ENCODE measurements at places on chromosomes 4 and X.

- no peak for DNase-seq
These were observed 11.8 kb upstream of the MAN2B2 start for GRCh38 chr4:6562931-6563901.

GRCh38 chrX:24184018-24184417, 34.5 kb downstream of the ZFX start:
- no peak for DNase-seq

- peak; percentile 38 for DNase-seq
These were observed 2.3 kb upstream of the METTL14 start for GRCh38 chr4:118682928-118683327.

DNA sequence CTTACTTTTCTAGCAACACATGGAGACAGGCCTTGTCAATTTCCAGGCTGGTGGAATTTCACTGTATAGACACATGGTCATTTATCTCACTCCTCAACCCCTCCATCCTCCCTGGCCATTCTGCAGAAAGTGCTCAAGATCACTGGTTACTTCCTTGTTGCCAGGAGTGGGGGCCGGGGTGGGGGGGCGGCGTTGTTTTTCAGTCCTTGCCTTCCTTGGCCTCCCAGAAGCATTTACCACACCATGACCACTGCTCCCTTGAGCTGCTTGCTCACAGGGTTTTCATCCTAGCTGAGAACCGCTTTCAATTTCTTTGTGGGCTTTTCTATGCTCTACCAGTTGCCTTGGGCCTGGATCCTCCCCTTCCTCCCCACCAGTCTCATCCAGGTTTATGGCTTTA, 14.1 kb upstream of the BCOR start:
- DNase-seq, result no peak

DNA sequence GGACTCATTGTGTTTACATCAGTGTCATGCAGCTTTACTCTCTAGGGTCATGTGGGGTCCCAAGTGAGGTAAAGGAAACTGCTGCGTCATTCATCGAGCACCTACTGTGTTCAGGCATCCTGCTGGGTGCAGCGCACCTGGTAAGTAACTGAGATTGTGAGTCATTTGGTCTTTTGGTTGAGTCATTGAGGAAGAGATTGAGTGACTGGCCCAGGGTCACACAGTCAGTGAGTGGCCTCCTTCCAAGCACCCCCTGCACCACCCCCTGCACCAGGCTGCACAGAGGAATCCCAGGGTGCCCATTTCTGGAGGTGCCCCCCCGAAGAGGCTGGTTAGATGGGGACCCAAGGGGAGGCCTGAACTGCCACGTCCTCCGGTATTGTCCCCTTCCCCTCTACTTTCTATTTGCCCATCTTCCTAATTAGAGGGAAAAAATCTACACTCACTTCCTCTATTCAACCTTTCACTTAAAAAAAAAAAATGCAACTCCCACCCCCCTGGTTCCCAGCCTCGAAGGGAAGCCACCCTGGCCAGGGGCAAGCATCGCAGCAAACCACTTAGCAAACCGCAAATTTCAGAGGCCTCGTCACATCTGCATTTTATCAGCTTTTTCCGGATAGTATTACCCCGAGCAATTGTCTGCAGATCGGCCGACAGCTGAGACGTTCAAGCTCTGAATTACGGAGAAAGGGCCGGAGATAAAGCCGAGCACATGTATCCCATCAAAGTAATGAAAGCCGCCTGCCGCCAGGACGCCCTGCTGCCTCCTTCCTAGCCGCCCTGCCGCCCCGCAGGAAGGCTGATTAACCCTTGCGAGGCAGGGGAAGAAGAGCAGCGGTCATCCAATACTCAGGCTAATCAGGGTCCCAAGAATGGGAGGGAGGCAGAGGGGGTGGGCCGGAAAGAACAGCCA, 96.3 kb upstream of the MSX1 start:
- peak; percentile 94 for DNase-seq

GRCh38 chrX:16588266-16588665, 61.7 kb upstream of the S100G start:
- peak; percentile 87 for DNase-seq

GRCh38 chrX:54641530-54641929, 111.5 kb downstream of the GNL3L start:
- DNase-seq, result peak; percentile 0

DNA sequence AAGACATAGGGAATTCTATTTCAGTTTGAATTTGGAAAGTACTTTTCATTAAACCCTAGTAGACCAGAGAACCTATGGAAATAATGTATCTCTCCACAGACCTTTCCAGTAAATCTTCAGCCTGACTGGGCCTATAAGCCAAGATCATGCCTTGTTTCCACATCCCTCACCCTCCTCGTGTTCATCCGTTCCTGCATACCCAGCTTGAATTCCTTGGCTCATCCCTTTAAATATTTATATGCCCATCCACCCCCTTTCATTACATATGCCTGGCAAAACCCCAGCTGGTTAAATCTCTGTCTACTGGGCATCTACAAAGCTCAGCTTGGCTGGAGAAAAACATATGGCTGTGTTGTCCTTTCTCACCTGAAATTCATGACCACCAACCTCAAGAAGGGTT, 32.4 kb downstream of the SLC2A9 start:
- DNase-seq, result no peak

GRCh38 chr4:110705440-110705782, 82.5 kb upstream of the PITX2 start:
- no peak for DNase-seq

DNA sequence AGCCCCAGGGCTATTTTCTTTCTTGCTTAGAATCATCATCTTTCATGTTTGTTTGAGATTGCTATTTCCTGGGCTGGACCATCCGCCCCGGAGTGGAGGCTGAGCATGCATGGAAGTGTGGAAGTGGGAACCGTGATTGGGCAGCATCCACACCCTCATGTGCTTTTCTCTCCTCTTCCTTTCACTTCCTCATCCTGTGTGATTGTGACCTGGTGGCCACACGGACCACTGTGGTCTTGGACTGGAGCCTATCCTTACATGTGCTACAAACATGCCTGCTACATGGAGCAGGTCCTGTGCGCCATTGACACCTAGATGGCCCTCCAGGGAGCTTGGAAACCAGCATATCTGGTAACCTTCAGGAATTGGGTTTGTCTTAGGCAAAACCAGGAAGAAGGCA, 175.9 kb upstream of the LCORL start:
- DNase-seq, result no peak

DNA sequence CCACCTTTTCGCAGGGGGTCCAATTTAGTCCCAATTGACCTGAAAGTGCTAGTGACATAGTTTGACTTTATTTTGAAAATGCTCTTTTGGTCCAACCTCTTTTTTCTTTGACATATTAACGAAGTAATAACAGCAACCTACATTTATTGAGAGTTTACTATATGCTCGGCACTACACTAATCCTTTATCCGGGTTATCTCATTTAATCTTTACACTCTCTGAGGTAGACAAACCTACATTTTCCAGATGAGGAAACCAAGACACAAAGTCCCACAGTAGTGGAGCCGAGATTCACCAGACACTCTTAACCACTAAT, 307 bp upstream of the ATRX start:
- no peak for DNase-seq

- DNase-seq, result no peak
These were observed 262.1 kb upstream of the GPC4 start for GRCh38 chrX:133677123-133678063.

- no peak for DNase-seq
These were observed 107.6 kb downstream of the CDS1 start for GRCh38 chr4:84690481-84690880.

GRCh38 chr4:34718576-34719245, 1525.6 kb downstream of the ARAP2 start:
- DNase-seq, result no peak

- DNase-seq, result no peak
These were observed 599.5 kb downstream of the FSTL5 start for GRCh38 chr4:161564230-161564834.

DNA sequence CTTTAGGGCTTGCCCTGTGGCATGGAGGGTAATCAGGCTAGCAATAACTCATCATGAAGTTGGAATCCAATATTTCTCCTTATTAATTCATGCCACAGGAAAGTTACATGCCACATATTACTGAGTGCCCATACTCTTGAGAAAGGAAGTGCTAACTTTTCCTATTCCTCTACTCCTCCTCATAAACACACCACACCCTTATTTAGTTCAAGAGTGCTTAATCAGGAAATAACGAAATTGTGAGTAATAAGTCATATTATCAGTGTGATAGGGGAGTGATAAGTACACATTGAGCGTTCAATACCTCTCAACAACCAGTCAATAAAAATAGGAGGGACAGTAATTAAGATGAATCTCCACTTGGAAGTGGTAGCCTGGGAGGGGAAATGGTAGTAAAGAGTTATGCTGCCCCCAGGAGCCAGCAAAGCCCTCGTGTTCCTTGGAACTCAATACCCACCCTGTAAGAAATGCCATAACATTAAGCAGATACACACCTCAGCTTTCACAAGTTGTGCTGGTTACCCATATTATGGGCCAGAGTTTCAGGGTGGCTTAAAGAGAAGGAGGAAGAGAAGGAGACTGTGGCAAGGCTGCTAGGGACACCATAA, 410.0 kb upstream of the NR3C2 start:
- DNase-seq, result no peak

DNA sequence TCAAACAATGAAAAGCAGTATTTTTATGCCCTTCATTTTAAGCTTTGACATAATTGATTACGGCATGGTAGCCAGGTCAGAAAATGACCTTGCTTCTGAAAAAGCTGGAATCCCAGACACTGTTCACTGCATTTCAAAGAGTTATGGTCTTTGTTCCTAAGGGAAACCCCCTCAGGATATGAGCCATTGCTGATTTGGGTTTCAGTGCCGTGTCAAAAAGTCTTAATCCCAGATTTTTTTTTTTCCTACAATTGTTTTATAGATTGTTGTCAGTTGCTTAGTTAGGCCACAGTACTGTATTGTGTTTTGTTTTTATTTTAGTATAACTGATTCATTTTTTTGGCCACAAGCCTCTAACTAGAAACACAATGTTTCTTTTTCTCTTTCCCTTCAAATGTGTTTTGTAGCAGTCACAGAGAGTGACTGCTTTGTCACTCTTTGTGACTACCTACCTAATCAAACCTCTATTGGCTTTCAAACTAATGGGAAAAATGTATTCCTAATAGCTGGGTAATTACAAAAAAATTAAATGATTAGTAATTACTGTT, 10.3 kb downstream of the WDR44 start:
- DNase-seq, result no peak

GRCh38 chr4:26619784-26620183, 35.9 kb downstream of the TBC1D19 start:
- peak; percentile 39 for DNase-seq

DNA sequence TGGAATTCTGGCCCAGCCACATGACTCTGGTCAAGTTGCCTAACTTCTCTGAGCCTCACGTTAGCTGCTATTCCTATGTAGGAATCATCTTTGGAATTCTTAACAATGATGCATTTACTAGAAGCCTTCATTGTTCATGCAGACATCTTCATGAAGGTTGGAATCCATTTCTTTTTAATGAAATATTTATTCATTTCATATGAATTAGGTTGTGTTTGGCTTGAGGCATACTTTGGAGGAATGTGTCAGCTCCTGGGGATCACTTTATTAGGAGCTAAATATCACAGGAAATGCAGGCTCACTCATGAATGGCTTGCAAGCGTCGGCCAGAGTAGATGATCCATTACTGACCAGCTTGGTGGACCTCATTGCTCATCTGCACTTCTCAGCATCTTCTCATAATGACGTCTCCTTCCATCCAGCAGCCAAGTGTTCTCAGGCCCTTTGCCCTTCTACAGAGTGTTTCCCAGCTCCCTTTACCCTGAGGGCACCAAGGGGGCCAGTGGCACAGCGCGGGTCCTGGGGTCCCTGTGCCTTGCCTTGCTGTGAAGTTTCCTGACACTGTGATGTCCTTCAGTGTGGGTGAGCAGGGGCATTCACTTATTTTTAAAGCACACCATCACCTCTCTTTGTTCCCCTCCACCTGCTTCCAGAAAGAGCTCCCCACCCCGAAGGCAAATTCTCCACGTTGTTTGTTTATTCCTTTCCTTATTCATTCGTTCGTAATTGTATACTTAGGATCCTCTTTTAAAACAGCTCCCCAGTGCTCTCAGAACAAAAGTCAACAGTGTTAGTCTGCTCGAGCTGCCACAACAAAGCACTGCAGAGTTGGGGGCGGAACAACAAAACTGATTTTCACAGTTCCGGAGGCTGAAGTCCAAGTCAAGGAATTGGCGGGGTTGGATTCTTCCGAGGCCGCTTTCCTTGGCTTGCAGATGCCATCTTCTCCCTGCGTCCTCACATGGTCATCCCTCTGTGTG, 106.8 kb downstream of the STK32B start:
- DNase-seq, result no peak

GRCh38 chrX:18833071-18833731, 125.8 kb downstream of the PPEF1 start:
- peak; percentile 8 for DNase-seq
